NCI-H187 treated with DMSO at 0.1 percent for 48 hours (cell line): ENCODE measurements at places on chromosomes 5 and 9.

DNA sequence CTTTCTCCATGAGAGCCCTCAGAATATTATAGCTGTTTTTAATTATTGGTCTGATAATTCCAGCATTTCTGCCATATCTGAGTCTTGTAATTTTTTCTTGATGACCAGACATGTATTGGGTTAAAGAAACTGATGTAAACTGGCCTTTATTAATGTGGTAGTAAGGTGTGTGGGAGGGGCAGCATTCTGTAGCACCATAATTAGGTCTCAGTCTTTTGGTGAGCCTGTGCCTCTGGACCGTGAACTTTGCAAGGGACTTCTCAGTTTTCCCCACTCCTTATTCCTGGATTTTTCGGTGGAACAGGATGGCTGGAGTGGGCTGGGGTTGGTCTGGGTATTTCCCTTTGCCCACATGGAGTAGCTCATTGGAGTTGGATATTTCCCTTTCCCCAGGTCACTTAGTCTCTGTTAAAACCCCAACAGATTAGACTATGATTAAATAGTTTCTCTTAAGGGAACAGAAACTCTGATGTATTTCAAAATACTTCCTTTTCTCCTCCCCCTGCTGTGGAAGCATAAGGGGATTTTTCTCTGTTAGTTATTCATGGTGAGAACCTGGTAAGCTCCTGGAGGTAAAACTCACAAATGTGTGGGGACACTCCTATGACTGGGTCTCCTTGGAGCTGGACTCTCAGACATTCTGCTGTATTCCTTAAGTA lies 52.4 kb downstream of the FSD1L start:
- DNase-seq, result no peak

DNA sequence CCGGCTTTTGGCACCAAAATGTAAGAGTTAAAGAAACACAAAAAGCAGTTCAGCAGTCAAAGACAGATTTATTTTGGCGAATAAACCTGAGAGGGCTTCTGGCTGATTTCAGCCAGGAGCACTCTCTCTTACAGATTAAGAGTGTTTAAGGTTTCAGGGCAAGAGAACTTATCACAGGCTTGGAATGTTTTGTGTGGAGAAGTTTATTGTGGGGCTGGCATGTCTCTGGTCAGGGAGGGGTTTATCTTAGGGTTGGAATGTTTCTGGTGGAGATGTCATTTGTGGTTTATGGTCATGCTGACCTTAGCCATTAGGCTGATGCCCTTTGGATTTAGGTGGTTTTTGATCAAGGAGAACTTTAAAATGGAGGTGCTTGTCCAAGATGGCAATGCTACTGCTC lies 622.3 kb upstream of the PTPRD start:
- DNase-seq, result no peak

- no peak for DNase-seq
Measured at GRCh38 chr9:70975821-70976220, 145.6 kb downstream of the TRPM3 start.

- DNase-seq, result no peak
Measured at GRCh38 chr9:131738293-131739132, 1.4 kb downstream of the RAPGEF1 start.

- DNase-seq, result no peak
Measured at GRCh38 chr5:100667161-100667630, 132.0 kb downstream of the FAM174A start.

- no peak for DNase-seq
Measured at GRCh38 chr9:6356441-6356840, 28.3 kb downstream of the TPD52L3 start.

- DNase-seq, result no peak
Measured at GRCh38 chr5:64165500-64166200, at the start of gene RNF180. Gene RNF180, plus strand, starts transcription at chr5:64165843. Its CDS starts 34,965 bp downstream, at chr5:64200808.

- no peak for DNase-seq
Measured at GRCh38 chr5:132690156-132690555, 16.4 kb downstream of the IL4 start.

- DNase-seq, result no peak
Measured at GRCh38 chr9:136949817-136950655, 2.0 kb upstream of the LCN12 start.

DNA sequence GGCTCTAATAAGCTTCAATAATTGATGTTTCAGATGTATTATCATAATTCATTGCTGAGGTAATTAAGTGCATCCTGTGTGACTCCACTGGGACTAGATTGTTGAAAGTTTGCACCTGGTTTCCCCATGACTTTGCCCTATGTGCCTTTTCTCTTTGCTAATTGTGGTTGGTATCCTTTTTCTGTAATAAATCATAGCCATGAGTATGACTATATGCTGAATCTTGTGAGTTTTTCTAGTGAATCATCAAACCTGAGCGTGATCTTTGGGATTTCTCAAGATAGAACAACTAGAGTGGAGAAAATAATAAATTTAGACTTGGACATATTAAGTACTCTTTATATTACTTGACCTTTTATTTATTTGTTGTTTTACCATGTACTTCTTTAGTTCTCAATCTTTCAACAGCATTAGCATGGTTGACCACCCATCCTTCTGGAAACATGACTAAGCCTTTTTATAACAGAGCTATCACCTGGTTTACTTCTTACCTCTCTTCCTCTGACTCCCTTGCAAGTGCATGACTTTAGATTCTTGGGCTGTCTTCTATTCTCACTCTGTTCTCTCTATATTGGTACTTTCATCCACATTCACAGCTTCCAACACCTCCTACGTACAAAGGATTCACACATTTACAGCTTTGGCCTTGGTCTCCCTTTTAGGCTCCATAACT lies 239.6 kb upstream of the TAS2R1 start:
- no peak for DNase-seq

GRCh38 chr9:131303381-131304321 lies 14.1 kb downstream of the PLPP7 start:
- DNase-seq, result no peak

GRCh38 chr5:142304013-142304701 lies 20.7 kb downstream of the SPRY4 start:
- DNase-seq, result no peak

GRCh38 chr5:174409070-174409469 lies 315.3 kb upstream of the MSX2 start:
- DNase-seq, result no peak

GRCh38 chr9:37924538-37924937 lies 20.6 kb upstream of the SLC25A51 start:
- no peak for DNase-seq

DNA sequence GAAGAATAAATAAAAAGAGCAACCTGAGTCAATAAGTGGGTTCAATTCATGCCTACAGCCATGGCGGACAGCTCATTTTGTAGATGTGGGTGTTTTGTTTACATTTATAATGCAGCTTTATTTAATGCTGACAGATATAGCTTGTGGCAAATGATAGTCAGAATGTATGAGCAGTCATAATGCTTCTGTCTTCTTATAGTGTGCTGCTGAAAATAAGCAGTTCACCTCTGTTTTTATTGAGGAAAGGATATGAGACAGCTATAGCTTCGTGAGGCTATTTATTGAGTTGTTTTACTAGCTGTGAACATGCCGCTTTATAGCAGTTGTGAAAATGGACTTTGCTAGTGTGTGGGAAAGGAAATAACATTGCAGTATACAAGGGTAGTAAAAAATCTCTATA lies 147.4 kb downstream of the PBX3 start:
- DNase-seq, result no peak

DNA sequence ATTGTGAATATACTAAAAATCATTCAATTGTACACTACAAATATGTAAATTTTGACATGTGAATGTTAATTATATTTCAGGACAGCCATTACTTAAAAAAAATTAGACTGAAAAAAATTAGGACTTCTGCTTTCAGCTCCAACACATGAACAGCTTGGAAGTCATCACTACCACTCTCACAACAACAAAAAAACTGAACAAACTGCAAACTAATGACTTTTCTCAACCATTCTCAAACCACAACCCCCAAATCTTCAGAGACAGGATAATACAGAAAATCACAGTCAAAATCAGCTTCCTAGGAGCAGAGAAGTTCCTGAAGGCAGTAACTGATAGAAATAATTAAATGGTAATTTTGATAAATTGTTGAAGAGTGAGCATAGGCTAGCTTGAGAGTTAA lies 686.4 kb downstream of the TLE1 start:
- DNase-seq, result no peak

DNA sequence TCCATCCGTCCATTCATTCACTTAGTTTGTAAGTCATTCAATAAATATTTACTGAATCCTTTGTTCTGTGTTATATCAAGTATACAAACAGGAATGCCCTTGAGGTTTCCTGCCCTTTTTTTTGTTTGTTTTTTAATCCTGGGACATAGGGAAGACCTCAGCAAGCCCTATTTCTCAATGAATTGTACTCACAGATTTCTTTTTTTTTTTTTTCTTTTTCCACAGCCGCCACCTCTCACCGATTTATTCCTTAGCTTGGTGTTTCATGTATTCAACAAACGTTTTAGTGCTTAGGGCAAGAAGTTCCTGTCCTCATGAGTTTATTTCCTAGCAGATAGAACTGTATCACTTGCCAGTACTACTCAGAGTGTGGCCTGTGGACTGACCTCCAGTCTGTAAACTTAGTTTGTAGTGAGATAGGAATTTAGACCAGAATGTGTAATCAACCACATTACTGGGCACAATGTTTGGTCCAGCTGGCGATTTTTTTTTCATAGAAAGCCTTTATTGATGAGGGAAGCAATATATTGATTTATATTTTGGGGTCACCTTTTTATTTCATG lies 35.4 kb upstream of the C5orf47 start:
- no peak for DNase-seq

GRCh38 chr5:147911427-147911826 lies 5.1 kb upstream of the C5orf46 start:
- no peak for DNase-seq

DNA sequence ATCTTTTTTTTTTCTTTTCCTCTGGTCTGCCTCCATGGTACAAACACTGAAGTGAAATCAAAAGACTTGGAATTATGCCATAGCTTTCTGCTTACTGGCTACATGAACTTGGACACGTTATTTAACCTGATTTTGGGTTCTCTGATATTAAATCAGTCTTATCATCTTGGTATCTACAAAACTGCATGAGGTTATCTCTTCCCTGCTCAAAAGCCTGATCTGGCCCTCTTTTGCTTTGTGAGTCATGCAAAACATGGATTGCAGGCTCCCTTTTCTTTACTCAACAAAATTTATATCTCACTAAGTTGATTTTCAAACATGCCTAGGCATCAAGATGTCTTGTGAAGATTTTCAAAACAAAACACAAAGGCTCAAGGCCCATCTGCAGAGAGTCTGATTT lies 45.9 kb upstream of the FST start:
- DNase-seq, result no peak

DNA sequence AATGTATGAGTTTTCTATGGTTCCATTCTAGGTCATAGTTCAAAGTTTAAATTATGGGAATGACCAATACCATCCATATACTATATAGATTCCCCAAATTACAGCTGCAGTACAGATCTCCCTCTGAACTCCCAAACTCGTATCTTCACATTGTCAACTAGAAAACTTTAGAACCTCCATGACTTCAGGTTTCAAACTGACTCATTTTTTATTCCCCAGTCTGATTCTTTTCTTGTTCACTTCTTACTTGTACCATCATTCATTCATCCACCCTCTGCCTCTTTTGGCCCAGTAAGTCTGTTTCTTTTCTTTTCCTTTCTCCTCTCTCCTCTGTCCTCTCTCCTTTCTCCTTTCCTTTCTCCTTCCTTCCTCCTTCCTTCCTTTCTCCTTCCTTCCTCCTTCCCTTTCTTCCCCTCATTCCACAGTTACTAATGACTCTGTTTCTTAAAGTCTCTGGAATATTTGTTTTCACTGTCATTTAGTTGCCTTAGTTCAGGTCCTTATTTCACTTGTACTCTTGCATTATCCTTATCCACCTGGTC lies 30.5 kb downstream of the RAD23B start:
- DNase-seq, result no peak

GRCh38 chr5:147635882-147636728 lies 126.2 kb upstream of the DPYSL3 start:
- no peak for DNase-seq

DNA sequence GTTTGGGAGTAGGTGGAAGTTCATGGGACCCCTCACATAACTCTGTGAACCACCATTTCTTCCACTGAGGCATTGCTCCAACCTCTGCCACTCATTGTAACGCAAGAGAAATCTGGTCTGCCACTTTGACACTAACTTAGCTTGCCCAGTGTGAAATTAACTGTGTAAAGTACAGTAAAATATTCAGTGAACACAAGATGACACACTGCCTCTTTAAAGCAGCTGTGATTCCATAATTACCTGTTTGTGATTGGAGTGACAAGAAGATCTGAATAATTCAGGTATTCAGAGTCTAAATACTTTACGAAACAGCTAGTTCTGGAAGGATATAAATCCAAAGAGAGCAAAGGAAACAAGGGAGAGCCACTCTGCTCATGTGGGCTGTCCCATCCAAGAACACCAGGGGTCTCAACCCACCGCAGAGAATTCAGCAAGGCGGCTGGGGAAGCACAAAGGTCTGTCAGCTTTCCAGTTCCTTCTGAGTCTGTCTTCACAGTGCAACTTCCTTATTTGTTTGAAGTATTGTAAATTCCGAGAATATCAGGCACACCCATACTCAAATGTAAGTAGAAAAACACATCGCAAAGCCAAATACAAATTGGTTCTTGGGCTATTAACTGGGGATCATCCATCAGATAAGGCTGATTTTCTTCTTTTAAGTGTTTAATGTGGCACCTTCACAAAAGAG lies 86.9 kb downstream of the GNAQ start:
- no peak for DNase-seq

GRCh38 chr5:176533894-176534611 lies 3.1 kb downstream of the RNF44 start:
- no peak for DNase-seq

GRCh38 chr5:65862384-65862783 lies 64.0 kb upstream of the ERBIN start:
- DNase-seq, result no peak

- no peak for DNase-seq
Measured at GRCh38 chr9:93154293-93154903, 20.3 kb upstream of the NINJ1 start.

DNA sequence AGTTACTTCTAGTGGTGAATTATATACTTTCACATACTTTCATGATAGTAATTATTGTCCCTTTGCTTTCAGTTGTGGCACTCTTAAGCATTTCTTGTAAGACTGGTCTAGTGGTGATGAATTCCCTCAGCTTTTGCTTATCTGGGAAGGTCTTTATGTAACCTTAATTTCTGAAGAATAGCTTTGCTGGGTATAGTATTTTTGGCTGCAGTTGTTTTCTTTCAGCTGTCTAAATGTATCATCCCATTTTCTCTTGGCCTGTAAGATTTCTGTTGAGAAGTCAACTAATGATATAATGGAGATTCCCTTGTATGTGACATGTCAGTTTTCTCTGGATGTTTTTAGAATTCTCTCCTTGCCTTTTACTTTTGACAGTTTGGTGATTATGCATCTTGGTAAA lies 41.0 kb downstream of the TMEM38B start:
- DNase-seq, result no peak

DNA sequence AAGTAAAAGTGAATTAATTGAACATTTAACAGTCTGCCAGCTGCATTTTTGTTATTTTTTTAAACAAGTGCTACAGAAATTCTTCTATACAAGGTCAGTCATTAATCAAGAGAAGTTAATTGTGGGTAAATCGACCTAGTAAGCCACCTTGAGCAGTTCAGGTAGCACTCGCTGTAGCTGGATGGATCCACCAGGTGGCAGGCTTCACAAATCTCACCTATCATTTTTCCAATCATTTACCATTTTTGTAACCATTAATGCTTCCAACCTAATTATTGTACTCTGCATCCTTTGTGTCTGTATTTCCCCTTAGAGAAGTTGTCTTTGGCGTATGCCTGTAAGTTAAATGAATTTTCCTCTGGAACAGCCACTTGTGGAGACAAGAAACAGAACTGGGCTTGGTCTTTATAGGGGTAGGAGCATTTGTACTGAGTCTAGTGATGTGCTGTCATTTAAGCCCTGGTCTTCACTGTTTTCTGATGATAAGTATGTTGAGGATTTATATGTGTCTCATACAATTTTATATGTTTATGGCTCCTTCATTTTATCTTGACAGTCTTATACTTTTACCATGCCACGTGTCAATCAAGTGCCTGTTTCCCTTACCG lies 39.5 kb downstream of the CD180 start:
- no peak for DNase-seq
